ENCODE measurements at places on chromosomes 7 and 10.
A peak's percentile ranks its signal among the peaks of the same experiment; 100 is the strongest.

DNA sequence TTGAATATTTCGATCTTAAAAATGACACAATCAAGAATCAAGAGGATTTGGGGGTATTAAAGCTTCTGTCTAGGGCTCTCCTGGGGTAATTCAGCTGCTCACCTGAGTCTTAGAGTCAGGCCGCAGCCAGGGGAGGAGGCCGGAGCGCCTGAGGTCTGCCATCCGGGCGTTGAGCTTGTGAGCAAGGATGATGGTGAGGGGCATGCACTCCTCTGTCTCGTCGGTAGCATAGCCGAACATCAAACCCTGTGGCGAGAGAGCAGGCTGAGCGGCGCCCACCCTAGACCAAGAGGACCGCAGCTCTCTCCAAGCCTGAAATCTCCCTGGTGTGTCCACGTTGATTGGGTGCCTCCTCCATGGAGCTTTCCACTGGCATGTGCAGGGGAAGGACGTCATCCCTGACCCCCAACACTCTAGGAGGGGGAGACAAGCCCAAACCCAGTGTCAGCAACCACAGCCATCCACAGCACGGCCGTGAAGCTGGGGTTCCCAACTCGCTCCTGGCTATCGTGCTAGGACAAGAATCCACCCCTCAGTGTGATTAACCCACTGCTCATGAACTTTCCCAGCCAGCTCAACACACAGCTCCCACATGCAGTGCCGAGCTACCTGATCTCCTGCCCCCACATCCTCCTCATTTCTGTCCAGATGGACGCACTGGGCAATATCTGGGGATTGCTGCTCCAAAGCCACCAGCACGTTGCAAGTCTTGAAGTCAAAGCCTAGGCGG, 9.2 kb downstream of the MAT1A start:
- no peak for DNase-seq

DNA sequence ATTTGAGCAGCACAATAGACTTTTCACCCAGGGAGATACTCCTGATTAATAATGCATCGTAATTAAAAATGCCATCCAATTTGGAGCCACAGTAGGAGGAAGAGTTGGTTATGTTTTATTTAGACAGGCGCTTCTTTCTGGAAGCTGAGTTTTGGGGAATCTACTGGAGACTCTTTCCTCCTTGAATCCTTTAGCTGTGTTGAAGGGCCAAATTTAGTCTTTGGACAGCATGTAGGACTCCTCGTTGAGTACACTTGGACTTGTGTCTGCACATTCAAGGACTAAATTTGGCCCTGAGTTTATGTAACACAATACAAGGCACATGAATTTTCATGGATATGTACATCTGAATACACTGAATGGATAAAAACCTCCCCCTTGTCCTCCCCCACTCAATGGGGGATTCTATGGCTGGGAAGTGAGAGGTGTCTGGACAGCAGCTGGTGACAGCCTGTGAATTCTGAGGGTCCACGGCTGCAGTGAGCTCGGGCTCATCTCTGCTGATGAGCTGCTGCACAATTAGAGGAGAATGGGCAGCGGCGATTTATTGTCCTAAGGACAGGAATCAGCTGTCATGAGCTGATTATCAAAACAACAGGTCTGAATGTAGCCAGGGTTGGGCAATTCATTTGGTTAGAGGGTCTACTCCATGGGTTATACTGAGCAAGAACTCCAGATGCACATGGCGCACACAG, 95.2 kb downstream of the PRTFDC1 start:
- no peak for DNase-seq

DNA sequence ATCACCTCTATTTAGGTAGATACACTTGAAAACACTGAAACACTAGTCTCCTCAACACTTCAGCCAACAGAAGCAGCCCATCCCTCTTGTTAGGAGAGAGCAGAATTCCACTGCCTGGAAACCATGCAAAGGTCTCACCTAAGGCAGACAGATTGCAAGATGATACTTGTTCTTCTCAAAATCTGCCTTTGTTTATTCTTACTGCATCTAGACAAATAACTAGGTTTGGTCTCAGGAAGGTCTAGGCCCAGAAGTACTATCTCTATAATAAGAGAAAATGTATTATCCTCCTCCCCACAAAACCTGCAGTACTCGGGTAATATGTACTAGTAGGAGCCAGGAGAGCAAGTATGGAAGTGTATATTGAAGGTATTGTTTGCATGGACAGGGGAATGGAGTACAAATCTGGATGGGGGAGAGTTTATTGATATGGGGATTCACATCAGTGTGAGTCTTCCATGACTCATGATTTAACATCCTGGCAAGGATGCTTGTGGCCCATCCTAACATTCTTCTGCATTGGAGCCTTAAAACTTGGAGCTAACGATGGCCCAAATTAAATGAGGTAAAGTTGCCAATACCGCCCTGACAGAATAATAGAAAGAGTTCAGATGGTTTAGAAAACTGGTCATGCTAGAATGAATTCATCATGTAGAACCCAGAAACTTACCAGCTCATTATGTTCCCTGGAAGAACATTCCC, 109.2 kb downstream of the EPC1 start:
- no peak for DNase-seq

- peak; percentile 87 for DNase-seq
These were observed 52.0 kb upstream of the SMNDC1 start for GRCh38 chr10:110356628-110357245.

- DNase-seq = no peak
These were observed 48.6 kb downstream of the ARHGAP21 start for GRCh38 chr10:24674892-24675632.

- no peak for DNase-seq
These were observed 55.1 kb upstream of the ZPBP start for GRCh38 chr7:50147951-50148808.

DNA sequence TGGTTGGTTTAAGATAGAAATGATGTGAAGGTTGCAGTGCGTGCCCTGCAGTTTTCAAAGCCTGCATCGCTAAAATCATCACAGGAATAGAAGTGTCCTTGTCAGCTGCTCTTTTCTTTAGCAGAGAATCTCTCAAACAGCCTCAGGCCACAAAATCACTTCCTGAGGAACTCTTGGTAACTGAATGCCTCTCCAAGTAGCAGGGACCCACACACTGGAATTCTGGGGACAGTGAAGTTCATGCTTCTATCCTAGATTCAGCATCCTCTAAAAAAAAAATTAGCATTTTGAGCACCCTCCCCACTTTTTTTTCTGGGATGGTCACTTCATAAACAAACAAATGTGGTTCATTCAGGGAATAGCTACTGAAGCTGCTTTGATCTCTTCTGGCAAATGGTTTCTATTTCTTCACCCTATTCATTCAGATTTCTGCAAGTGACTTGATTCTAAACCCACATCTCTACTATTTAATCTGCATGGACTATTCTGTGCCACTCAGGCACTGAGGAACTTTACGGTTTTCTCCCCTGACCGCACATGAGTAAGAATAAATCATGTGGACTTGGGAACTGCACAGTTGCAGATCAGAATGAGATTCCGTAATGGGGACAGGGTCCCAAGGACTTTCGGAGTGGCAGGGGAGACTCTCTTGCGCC, 306.9 kb downstream of the FRMD4A start:
- no peak for DNase-seq

DNA sequence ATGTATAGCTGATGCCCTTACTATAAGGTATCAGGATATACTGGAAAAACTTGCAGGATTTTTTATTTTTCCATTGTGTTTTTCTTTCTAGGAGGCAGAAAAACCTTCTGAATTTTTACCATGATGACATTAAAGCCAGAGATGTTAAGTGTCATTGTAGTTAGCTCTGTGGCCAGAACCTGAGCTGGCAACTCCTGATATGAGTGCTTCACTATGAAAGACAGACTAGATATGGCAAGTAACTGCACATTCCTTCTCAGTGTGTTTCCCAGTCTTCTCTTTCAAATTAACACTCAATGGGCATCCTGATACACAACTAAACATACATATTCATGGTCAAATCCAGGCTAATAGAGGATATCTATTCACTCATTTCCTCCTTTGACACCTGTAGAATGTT, 166.2 kb downstream of the CTTNBP2 start:
- no peak for DNase-seq

GRCh38 chr10:1549591-1550290, 187.6 kb downstream of the ADARB2 start:
- DNase-seq = no peak

DNA sequence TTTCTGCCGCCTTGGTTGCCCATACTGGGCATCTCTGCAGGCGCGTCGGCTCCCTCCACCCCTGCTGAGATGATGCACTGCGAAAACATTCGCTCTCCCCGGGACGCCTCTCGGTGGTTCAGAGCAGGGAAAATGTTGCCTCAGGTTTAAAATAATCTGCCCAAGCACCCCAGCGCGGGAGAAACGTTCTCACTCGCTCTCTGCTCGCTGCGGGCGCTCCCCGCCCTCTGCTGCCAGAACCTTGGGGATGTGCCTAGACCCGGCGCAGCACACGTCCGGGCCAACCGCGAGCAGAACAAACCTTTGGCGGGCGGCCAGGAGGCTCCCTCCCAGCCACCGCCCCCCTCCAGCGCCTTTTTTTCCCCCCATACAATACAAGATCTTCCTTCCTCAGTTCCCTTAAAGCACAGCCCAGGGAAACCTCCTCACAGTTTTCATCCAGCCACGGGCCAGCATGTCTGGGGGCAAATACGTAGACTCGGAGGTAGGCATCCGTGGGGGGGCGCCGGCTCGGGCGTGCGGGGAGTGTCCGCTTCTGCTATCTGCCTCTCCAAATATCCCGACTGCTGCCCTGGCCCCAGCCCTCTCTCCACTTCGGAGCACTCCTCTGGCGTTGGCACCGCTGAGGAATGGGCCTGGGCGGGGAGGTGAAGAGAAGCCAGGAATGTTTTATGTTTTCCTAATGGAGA, at the start of gene CAV1:
CAV1 (plus strand) TSS at position 428 of the 689 bp plus-strand sequence; CDS start at position 455, 27 bp downstream.
- DNase-seq = peak; percentile 93

- DNase-seq = no peak
These were observed 177.3 kb upstream of the PHYHIPL start for GRCh38 chr10:58998924-58999713.

Data from mesenchymal stem cell (in vitro differentiated cells and primary cell).